HS-27A (cell line): ENCODE measurements at places on chromosomes 7 and 10.
A peak's percentile ranks its signal among the peaks of the same experiment; 100 is the strongest.

GRCh38 chr10:119713744-119714483 is 11.9 kb upstream of the INPP5F start:
- DNase-seq: no peak

- no peak for DNase-seq
These were observed 15.3 kb downstream of the ZFAND4 start for GRCh38 chr10:45657033-45657926.

DNA sequence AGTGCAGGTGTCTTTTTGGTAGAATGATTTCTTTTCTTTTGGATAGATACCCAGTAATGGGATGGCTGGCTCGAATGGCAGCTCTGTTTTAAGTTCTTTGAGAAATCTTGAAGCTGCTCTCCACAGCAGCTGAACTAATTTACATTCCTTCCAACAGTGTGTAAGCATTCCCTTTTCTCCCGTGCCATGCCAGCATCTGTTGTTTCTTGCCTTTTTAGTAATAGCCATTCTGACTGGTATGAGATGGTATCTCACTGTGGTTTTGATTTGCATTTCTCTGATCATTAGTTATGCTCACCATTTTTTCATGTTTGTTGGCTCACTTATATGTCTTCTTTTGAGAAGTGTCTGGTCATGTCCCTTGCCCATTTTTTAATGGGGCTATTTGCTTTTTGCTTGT is 486.3 kb downstream of the GALNT17 start:
- no peak for DNase-seq

- DNase-seq: no peak
These were observed 13.4 kb downstream of the DPCD start for GRCh38 chr10:101601541-101601940.

GRCh38 chr10:71575451-71575850 is 144.1 kb downstream of the C10orf105 start:
- DNase-seq: no peak

GRCh38 chr7:78178319-78178718 is 379.7 kb downstream of the PHTF2 start:
- no peak for DNase-seq

- no peak for DNase-seq
These were observed 61.4 kb upstream of the COMTD1 start for GRCh38 chr10:75297021-75297599.

DNA sequence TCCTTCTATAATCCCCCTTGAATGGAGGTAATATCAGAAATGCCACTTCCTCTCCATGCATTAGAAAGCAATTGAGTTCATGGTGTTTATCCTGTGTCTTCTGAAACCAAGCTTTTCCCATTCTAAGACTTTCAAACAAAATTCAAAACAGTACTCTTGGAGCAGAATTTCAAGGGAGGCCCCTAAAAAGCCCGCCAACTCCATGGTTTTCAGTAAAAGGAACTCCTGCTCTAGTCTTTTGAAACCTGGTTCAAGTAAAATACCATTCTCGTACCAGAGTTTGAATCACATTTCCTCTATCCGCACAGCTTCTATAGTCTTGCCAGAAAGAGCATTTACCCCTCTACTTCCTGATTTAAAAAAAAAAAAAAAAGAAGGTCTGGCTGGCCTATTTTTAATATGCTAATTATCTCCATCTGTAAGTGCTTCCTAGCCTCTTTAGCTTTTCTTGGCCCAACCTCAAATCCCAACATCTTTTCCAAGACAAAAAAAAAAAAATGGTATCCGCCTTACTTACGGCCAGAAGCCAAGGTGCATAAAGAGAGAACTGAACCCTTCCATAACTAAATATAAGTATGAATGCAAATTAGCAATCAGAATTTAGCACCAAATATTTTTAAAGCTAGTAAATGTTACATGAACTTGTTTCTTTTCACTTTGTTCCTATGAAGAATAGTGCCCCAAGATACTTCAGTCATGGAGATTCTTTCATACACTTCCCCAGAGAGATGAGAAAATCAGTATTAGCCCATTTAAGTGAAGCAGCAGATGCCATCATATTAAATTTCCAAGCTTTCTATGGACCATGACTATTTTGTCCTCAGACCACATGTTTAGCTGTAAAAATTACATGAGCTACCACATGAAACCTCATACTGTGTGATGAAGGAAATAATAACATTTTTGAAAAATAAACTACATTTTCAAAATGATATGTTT is 199.9 kb upstream of the FAM3C start:
- DNase-seq: no peak

DNA sequence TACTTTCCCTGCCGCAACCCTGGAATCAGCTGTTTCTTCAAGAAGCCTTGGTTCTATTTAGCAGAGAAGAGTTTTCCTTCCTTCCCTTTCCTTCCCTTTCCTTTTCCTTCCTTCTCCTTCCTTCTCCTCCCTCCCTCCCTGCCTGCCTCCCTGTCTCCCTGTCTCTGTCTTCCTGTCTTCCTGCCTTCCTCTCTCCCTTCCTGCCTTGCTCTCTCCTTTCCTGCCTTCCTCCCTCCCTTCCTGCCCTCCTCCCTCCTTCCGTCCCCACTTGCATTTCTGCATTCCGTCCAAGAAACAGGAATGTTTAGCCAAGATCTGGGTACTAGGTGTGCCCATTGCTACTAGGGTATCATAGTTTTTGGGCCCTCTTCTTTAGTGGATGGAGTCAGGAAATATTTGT is 21.9 kb downstream of the SND1 start:
- no peak for DNase-seq

GRCh38 chr7:101104193-101104713 is 19.0 kb downstream of the TRIM56 start:
- DNase-seq: no peak

GRCh38 chr10:71010730-71011129 is 122.4 kb upstream of the PCBD1 start:
- no peak for DNase-seq

DNA sequence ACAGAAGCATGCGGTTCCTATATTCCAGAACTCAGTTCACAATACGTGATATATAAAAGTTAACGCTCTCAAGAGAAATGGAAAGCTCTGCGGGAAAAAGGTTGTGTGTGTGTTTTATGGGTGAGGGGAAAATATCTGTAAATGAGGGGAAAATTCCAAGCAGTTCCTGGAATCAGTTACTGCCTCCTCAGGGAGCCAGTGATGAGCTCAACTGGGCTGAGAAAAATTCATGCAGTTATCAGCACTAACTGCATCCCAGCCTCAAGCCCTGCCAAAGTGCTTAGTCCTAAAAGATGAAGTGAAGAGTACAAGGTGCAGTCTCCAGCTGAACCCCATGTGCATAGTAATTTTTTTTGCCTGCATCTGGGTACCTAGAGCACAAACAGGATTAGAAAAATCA is 191.9 kb downstream of the CDK14 start:
- no peak for DNase-seq

- DNase-seq: no peak
These were observed 495.8 kb upstream of the GALNT17 start for GRCh38 chr7:70636169-70636568.

GRCh38 chr7:31796375-31796774 is 109.4 kb downstream of the PPP1R17 start:
- no peak for DNase-seq

DNA sequence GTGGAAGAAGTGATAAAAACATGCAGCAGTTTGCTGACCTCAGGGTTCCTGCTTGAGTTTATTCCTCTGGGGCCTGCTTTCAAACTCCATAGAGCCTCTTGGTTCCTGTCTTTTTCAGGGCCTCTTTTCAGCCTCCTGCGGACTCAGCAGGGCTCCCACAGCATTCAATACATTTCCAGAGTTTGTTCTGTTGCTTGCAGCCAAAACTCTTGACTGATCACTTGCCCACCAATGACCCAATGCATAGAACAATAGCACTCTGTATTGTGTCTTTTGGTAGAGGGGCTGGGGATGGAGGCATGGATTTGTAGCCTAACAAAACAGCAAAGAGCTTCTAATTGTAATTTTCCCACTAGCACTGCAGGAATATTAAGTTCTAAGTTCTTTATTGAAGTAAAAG is 50.8 kb upstream of the CREB5 start:
- no peak for DNase-seq

DNA sequence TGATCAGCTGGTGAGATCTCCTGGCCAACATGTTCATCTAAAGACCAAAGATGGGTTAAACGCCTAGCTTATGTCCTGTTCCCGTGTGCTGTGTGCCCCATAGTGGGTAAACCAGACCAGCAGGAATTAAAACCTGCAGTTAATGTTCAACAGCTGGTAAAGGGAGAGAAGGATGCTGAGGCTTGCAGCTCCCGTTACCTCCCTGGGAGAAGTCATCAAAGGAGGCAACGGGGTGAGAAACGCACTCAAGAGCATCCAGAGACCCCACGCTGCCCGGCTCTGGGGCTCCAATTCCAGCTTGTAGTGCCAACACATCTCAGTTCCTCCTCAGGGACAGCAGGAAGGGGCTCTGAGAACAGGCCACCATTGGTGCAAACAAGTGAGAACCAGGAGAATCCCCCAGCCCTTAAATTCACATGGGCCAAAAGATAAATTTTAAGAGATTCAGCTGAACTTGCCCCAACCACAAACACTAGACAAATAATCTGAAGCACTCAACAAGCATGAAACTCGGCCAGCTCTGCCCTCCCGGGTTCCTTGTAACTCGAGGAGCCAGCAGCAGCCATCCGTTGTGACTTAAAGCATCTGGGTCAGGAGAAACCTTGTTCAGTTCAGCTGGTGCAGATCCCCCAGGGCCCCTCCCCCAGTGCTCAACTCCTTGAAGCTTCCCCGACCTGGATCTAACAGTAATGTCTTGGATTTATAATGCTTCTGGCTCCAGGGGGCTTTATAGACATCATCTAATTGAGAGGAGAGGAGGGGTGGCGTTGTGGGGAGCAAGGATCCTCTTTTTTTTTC is 29.4 kb downstream of the FAM241B start:
- DNase-seq: no peak

DNA sequence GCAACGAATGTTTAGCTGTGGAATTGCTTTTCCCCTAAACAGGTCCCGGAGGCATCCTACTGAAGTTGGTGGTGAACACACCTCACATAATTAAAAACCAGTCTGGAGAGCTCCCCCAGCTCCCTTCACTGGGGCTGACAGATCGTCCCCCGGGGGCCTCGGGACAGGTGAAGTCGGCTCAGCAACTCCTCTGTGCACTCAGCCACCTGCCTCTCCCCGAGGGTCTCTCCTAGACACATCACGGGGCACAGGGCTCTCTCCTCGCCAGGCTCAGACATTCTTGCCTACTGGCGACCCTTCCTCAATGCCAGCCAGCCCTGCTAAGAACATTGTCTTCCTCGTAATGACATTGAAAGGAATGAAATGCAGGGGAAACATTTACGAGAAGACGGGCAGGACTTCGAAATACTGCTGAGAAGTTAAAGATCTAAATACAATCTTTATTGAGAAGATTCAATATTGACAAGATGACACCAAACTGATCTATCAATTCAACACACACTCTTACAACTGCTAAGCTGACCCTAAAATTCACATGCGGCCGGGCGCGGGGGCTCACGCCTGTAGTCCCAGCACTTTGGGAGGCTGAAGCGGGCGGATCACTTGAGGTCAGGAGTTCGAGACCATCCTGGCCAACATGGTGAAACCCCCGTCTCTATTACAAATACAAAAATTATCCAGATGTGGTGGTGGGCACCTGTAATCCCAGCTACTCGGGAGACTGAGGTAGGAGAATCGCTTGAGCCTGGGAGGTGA is 88.1 kb upstream of the DNAAF5 start:
- no peak for DNase-seq

DNA sequence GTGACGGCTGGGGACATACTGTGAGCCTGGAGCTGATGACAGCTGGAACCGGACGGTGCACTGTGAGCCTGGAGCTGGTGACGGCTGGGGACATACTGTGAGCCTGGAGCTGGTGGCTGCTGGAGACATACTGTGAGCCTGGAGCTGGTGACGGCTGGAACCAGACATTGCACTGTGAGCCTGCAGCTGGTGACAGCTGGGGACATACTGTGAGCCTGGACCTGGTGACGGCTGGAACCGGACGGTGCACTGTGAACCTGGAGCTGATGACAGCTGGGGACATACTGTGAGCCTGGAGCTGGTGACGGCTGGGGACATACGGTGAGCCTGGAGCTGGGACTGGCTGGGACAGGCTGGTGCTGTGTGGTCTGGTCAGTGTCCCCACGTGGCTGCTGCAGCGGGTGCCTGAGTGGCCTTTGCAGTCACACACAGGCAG is 47.9 kb downstream of the PTPRN2 start:
- DNase-seq: no peak

DNA sequence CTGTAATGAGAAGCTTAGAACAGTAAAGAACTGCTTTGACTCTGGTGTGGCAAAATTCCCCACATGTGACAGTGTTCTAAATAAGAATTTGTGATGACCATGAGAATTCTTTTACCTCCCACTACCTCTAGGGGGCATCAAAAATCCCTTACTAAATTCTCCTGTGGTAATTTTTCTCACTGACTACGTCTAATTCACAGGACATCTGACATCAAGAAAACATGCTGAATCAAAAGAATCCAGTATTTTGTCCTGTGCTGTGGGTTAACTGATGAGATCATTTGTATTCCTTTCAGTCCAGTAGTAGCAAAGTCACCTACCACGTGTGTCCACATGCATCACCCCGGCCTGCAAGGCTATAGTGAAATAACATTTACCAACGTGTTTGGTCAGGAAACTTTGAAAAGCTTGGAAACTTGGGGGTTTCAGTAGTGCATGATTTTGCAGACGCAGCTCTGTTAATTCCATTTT is 103.8 kb downstream of the ATE1 start:
- peak; percentile 3 for DNase-seq

DNA sequence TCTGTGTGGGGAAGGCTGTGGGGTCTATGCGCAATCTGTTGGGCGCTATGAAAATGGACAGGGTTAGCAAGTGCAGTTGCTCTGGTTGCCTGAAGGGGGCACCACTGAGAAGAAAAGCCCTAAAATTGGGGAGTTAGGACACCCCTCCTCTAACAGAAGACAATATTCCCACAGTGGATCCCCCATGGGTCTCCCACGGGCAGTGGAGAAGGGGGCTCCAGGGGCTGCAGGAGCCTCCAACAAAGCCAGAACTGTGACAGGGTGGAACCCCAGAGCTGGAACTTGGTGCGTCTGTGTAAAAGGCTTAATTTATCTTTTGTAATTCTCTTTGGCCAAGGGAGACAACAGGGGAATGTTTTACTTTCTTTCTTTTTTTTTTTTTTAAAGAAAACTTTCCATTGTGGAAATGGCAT is 12.5 kb upstream of the COL13A1 start:
- DNase-seq: no peak

GRCh38 chr10:110797416-110797815 is 74.3 kb upstream of the PDCD4 start:
- DNase-seq: no peak

GRCh38 chr7:111320133-111320532 is 229.2 kb downstream of the LRRN3 start:
- DNase-seq: no peak

GRCh38 chr10:77496941-77497420 is 140.6 kb downstream of the KCNMA1 start:
- no peak for DNase-seq

GRCh38 chr7:41887416-41887815 is 184.5 kb upstream of the INHBA start:
- DNase-seq: no peak

GRCh38 chr7:124645704-124646103 is 119.9 kb downstream of the GPR37 start:
- no peak for DNase-seq
